ENCODE measurements at places on chromosomes 16 and 17.

DNA sequence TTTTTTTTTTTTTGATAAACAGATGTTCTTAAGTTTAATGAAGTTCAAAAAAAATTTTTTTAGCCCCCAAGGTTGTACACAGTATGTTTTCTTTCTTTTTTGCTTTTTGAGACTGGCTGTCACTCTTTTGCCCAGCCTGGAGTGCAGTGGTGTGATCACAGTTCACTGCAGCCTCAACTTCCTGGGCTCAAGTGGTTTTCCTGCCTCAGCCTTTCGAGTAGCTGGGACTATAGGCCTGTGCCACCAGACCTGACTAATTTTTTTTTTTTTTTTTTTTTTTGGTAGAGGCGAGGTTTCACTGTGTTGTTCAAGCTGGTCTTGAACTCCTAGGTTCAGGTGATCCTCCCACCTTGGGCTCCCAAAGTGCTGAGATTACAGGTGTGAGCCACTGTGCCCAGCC is 12.8 kb downstream of the ITGAE start:
- DNase-seq = peak; percentile 3

GRCh38 chr17:1521086-1521640 is 4.8 kb upstream of the INPP5K start:
- no peak for DNase-seq

- no peak for DNase-seq
Measured at GRCh38 chr17:83052241-83052564, 27.2 kb upstream of the METRNL start.

DNA sequence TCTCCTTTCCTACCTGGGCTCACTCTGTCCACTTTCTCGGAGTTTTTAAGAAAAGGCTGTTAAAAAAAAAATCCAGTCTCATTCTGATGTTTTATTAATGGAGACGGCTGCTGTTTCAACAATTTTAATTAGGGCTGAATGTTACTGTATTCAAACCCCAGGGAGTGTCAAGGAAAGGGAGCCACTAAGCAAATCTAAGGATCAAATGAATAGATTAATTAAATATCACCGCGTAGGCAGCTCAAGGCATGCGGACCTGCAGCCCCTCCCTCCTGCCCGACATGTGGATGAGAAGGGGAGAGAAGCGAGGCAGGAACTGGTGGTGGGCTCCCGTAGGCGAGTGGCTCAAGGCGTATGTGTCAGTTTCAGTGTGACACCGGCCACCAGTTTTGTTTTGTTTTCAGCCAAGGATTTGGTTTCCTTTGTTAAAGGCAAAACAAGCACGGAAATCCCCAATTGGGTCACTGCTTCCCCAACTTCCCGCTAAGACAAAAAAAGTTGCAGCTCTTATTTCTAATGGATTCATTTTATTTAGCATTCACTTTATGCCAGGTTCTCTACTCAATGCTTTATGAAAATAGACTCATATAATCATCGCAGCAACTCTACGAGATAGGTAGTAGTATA is 110.6 kb downstream of the GP2 start:
- DNase-seq = no peak

DNA sequence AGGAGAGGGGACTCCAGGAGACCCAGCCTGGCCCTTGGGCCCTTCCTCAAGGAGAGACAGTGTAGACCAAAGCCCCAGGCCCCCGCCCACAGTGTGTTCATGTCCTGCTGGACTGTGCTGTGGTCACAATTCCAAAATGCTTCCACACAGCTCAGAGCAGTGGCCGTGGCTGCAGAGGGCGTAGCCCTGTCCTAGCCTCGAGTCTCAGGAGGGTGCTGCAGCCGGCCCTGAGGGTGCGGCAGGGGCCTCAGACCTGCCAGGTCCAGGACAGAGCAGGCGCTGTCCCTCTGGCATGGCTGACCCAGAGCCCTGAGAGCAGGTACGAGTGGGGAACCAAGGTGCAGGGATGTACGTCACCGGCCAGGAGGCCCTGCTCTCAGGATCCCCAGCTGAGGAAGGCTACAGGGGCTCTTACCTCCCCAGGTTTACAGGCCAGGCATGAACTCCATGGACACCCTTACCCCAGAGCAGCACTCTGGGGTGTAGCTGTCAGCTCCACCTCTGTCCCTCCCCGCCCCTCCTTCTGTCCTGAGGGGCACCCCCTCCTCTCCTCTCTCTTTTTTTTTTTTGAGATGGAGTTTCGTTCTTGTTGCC is 7.3 kb downstream of the DBNDD1 start:
- no peak for DNase-seq

DNA sequence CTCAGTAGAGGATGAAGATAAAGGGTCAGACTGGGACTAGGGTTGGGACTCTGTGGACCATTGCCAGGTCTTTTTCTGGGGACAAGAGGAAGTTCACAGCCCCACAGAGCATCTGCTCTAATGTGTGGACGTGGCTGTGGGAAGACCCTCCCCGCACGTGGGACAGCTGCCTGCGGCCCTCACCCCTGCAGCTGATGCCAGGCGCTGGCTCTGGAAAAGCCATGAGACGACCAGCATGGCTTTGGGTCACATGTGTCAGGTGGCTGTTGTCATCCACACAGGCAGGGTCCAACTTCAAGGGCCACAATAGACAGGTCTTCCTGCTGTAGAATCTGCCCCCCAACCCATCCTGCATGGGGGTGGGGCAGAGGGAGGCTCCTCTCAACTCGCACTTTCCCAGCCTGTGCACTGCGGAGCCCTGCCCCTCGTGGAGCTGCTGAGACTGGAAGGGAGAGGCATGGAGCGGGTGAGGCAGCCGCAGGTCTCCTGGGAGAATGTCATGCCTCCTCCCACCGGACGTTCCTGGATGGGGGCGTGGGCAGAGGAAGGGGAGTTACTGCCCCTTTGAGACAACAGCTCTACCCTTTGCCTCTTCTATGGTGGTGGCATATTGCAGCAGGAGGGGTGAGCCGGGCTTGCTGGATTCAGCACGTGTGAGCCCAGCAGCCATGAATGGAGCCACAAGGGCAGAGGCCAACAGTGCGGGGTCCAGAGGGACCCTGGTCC is 53.4 kb downstream of the PIMREG start:
- DNase-seq = no peak

- DNase-seq = no peak
Measured at GRCh38 chr17:61325382-61326073, 74.1 kb upstream of the TBX2 start.

DNA sequence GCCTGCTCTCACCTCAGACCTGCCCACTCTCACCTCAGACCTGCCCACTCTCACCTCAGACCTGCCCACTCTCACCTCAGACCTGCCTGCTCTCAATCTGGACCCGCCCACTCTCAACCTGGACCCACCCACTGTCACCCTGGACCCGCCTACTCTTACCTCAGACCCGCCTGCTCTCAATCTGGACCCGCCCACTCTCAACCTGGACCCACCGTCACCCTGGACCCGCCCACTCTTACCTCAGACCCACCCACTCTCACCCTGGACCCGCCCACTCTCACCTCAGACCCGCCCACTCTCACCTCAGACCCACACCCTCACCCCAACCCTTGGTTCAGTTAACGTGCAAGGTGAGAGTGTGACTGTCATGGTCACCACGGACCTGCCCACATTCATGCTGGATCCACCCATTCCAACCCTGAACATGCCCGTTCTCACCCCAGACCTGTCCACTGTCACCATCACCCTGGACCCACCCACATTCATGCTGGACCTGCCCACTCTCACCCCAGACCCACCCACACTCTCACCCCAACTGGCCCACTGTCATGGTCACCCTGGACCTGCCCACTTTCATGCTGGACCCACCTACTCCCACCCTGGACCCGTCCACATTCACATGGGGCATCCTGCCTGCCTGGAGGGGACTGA is 31.2 kb upstream of the ENPP7 start:
- no peak for DNase-seq

DNA sequence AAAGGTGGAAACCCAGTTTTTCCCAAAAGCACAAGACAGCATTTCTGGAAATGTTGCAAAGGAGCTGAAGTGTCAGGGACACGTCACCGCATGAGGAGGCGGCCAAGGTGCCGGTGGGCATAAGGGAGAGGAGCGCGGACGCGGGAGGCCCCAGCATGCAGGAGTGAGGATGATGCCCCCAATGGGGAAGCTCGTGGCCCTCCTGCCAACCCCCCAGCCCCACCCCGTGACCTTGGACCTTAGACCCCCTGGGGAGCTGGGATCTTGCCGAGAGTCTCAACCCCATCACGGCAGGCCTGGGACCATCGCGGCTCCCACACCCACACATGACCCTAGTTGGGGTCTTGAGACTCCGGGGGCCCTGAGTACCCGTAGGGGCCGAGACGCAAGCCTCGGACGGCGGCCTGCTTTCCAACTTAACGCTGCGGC is 119.4 kb upstream of the METRNL start:
- DNase-seq = no peak

- no peak for DNase-seq
Measured at GRCh38 chr16:29974291-29975133, 844 bp downstream of the TAOK2 start.

- no peak for DNase-seq
Measured at GRCh38 chr16:17107450-17107849, 363.3 kb downstream of the XYLT1 start.

GRCh38 chr17:50588391-50589049 is 28.0 kb downstream of the CACNA1G start:
- no peak for DNase-seq

- no peak for DNase-seq
Measured at GRCh38 chr16:66429290-66429962, 2.3 kb downstream of the BEAN1 start.

GRCh38 chr17:41551365-41551764 is 20.5 kb downstream of the KRT9 start:
- no peak for DNase-seq

DNA sequence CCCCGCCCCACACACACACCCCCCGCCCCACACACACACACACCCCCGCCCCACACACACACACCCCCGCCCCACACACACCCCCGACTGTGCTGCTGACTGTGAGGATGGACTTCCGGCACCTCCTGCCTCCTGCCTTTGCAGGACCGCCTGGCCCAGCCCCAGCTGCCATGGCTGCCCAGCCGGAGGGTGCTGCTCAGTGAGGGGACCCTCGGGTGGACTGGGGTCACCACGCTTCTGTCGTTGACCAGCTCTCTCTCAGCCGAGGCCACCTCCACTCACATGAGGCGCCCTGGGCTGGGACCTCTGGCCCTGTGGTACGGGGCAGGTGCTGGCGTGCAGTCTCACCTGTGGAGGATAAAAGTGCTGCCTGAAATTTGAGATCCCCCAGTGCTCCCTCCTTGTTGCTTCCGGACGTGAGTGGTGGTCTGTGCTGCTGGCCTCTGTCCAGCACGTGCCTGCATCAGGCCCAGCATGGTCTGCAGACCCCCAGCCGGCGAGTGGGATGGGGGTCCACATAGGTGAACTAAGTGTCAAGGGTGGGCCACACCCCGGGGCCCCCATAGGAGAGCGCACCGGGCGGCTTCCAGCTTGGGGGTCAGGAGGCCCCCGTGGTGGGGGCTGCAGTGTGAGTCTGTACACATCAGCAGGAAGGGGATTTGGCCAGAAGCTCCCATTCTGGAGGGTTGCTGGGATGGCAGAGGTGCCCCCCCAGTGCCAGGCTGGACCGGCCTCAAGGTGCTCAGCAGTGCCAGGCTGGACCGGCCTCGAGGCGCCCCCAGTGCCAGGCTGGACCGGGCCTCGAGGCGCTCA is 11.2 kb downstream of the METRNL start:
- DNase-seq = no peak

- no peak for DNase-seq
Measured at GRCh38 chr16:1486551-1487390, 2.0 kb downstream of the PTX4 start.

Data from NCI-H2029 (cell line).